LoVo (cell line): ENCODE measurements at places on chromosomes 4 and X.

GRCh38 chrX:9597361-9598035 is 132.6 kb downstream of the TBL1X start:
- DNase-seq = no peak

- DNase-seq = no peak
These were observed 279.9 kb upstream of the TET2 start for GRCh38 chr4:104866809-104867208.

DNA sequence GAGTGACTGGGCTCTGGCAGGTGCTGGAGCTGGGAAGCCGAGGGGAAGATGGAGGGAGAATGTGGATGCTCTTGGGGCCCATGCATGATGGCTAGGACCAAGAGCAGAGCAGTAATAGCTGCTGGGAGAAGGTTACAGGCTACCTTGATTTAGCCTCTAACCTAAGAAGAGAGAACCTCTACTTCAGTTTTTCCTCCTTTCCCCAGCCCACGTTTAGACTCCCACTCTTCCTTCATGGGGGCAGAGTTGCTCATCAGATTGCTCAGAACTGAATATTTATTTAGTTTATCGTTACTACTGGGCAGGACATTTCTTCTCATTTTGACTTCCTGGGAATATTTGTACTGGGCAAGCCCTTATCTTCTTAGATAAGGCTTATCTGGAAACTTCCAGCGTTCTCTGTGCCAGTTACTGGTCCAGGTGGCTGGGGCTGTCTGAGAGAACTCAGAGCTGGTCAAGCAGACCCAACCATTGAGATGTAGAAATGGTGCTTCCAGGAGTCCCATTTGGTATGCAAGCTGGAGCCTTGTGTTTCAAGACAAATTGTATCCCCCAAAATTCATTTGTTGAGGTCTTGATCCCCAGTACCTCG is 442.9 kb upstream of the BOD1L1 start:
- DNase-seq = no peak

GRCh38 chr4:37732526-37733186 is 46.5 kb upstream of the RELL1 start:
- DNase-seq = no peak

- no peak for DNase-seq
These were observed 34.2 kb downstream of the ATXN3L start for GRCh38 chrX:13285693-13286092.

- no peak for DNase-seq
These were observed 622.5 kb downstream of the ANKRD50 start for GRCh38 chr4:124090021-124090420.

DNA sequence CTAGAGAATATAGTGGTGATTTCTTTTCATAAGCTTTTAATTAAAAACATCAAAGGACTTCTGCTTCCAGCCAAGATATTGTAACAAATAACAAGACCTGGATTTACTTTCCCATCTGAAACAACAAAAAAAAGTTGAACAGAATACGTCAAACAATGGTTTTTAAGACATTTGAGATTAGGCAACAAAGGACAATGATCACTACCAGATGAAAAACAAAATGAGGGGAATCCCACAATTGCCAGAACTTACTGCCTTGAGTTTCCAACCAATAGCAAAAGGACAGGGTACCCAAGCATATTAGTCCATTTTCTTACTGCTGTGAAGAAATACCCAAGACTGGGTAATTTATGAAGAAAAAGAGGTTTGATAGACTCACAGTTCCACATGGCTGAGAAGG is 341.4 kb upstream of the INTU start:
- DNase-seq = no peak

DNA sequence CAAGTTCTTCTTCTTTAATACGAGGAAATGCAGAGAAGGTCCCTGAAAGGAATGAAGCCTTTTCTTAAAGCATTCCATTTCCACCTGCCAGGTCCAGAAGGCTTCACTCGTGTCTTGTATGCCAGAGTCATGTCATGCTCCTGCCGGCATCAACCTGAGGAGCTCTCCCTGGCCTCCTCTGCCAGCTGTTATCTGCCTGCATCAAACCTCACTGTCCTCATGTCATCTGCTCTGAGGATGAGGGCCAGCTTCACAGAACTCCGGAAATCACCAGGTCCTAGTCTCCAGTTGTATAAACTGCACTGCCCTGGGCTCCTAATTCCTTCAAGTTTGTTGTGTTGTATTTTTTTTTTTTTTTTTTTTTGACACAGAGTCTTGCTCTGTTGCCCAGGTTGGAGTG is 20.0 kb upstream of the S100G start:
- DNase-seq = no peak

GRCh38 chr4:169963998-169964397 is 62.2 kb downstream of the MFAP3L start:
- no peak for DNase-seq

DNA sequence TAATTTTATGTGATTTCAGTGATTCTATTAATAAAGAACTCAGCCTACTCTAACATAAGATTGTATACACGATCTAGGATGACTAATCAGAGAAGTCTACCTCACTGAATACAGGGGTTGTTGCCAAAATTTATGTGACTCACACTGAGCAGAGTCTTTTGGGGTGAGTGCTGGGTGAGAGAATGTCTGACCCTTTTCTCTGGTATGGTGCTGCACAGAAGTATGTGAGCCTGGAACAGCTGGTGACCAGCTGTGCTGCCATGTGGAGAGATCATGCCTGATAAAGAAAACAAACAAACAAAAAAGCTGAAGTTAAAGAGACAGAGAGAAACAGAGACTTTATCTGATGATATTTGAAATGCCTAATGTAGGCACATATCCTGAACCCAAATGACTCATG is 618.1 kb upstream of the GRIA3 start:
- DNase-seq = no peak

DNA sequence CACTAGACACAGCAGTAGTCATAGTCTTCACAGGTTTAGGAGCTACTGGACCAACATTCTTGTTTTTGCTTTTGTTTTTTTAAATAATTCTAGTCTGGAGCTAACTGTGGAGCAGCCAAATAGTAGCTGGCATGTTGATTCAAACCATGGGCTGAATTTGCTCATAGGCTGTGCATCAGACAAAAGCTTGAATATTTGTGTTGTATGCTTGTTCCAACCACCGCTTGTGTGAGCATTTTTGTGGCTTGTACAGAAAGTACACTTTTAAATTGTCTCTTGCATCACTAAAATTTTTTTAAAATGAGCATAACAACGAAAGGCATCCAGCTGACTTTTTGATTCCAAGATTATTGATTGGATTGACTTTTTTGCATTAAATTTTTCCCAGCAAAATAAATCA is 39.6 kb downstream of the CCNI start:
- DNase-seq = no peak

GRCh38 chr4:139210486-139210885 is 33.5 kb upstream of the ELF2 start:
- DNase-seq = no peak

GRCh38 chrX:107699616-107700015 is 71.3 kb downstream of the PRPS1 start:
- no peak for DNase-seq

DNA sequence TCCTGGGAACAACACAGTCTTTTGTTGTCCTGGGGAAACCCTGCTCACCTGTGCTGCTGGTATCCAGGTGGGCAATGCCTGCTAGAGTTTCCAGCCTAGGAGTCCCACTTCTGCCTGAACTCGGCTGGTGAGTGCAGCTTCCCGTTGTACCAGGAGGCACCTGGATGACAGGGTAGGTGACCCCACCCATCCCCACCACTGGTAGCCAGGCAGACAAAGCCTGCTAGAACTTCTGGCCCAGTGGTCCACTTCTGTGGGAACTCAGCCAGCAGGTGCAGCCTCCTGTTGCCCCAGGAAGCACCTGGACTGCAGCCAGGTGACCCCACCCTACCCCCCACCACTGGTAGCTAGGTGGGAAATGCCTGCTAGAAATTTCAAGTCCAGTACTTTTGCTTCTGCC is 9.7 kb upstream of the TCEAL2 start:
- no peak for DNase-seq

DNA sequence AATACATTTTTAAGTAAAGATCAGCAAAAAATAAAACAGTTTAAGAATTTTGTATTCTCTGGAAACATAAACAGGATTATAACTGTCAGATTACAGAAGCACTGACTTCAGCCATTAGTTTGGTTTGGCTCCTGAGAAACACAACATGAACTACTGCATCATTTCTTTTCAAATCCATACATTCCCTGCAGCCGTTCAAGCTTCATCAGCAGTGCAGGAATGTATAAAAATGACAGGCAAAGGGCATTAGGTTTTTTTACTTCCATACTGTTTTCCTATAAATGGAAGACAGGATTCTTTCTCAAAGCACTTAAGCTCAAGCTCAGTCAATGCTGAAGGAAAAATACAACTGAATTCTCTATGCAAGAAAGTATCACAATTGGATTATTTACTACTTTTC is 4.2 kb upstream of the MAB21L2 start:
- DNase-seq = no peak
